ENCODE measurements at places on chromosomes 6 and 20.

GRCh38 chr6:358432-358831 lies 33.1 kb upstream of the IRF4 start:
- DNase-seq, result no peak

DNA sequence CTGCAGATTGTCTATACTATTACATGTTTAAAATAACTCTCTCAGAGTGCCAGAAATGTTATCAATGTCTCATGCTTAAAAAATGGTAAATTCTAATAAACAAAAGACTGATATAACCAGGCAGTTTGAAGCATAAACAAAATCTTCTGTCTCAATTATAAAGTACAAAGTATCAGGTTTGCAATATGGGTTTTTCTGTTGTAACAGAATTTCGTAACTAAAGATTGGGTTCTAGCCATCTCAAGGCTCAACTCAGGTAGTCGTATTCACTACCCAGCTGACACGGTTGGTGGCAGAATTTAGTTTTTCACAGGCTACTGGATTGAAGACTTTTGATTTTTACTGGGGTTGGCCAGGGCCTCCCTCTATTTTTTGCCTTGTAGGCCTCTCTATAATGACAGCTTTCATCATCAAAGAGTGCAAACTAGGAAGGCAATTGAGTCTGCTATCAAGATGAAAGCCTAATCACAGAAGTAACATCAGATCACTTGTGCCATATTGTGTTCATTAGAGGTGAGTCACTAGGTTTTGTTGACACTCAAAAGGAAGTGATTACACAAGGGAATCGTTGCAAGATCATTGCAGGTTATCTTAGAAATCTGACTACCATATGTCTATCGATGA lies 3.6 kb downstream of the CYP39A1 start:
- no peak for DNase-seq

GRCh38 chr20:37915800-37916570 lies 13.1 kb downstream of the VSTM2L start:
- DNase-seq, result no peak

- peak; percentile 18 for DNase-seq
Measured at GRCh38 chr20:60694763-60695162, 557.3 kb upstream of the CDH4 start.

DNA sequence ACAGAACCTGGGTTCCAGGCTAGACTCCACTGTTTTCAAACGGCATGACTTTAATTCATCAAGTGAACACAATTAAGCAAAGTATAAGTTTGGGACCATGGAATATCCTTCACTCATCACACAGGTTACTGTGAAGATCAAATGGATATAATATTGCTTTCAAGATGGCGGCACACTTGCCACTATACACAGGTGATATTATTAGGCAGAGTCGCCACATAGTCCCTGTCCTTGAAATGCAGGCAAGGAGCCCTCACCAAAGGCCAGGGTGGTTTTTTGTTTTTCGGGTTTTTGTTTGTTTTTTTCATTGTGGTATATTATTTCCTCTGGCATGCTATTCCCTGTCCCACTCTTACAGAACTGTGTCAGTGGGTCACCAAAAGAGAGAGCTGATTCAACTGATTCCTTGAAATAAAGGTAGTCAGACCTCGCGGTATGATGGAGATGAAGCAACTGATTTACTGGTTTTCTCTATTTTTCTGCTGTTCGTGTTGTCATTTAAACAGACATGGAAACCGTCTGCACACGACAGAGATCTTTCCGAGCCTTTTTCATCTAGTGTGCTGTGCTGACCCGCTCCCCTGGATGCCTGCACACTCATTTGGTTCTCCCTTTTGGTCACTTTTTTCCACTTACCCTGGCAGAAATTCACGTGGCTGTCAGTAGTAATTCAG lies 29.7 kb downstream of the MYB start:
- no peak for DNase-seq

DNA sequence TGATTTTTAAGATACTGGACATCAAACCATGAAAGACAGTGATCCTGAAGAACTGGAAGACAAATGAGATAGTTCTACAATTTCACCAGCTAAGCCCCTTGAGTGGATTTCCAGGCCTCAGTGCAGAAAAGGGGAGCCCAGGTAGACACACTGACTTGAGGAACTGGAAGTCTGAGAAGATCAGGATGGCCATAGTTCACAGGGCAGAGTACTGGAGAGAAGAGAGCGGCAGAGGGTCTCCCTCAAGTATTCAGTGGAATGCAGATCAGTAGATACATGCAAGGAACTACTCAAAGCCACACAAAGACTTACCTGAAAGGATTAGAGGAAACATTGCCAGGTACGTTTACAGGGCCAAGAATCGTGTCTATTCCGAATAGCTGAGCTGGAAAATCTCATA lies 224.3 kb downstream of the LRFN2 start:
- DNase-seq, result no peak

DNA sequence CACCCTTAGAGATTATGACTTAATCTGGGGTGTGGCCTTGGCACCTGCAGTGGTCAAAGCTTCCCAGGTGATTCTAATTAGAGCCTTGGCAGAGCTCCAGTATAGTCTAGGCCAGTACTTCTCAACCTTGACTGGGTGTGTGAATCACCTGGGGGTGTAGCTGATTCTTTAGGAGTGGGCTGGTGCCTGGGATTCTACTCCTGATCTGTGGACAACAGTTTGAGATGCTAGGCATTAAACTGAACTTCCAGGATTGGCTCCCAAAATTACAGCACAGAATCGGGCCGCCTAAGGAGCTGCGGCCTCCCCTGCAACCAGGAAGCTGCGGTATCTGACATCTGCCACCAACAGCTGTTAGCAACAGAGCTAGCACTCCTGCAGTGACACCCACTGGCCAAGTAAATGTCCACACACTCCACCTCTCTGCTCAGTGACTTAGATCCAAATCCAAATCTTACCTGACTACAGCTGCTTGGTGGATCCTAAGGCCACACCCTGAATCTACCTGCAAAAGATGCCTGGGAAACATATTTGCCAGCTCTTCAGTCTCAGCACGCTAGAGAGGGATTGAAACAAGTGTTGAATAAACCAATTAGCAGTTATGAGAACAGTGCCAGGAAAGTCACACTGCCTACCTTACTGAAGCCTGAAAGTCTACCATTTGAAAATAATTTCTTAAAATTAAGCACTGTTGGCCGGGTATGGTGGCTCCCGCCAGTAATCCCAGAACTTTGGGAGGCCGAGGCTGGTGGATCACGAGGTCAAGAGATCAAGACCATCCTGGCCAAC lies 126.7 kb downstream of the UNC5CL start:
- peak; percentile 7 for DNase-seq

- peak; percentile 17 for DNase-seq
Measured at GRCh38 chr6:170522565-170523183, 30.4 kb downstream of the PSMB1 start.

DNA sequence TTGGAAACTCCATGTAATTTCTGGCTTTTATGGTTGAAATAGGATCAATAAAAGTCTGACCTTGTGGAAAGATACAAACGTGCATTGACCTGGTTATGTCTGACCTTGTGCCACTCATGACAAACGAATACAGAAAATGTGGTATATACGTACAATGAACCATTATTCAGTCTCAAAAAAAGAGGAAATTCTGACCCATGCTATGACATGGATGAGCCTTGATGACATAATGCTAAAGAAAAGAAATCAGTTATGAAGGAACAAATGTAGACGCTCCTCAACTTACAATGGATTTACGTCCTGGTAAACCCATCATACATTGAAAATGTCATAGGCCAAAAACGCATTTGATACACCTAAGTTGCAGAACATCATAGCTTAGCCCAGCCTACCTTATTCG lies 309.7 kb upstream of the SULF2 start:
- no peak for DNase-seq

GRCh38 chr6:136235233-136235564 lies 14.9 kb downstream of the MTFR2 start:
- peak; percentile 8 for DNase-seq

Data from fibroblast of skin of back (primary cell).